ENCODE measurements at places on chromosomes 3 and 15.

- DNase-seq: no peak
Observed at GRCh38 chr15:77032647-77033416, 37.9 kb downstream of the PSTPIP1 start.

DNA sequence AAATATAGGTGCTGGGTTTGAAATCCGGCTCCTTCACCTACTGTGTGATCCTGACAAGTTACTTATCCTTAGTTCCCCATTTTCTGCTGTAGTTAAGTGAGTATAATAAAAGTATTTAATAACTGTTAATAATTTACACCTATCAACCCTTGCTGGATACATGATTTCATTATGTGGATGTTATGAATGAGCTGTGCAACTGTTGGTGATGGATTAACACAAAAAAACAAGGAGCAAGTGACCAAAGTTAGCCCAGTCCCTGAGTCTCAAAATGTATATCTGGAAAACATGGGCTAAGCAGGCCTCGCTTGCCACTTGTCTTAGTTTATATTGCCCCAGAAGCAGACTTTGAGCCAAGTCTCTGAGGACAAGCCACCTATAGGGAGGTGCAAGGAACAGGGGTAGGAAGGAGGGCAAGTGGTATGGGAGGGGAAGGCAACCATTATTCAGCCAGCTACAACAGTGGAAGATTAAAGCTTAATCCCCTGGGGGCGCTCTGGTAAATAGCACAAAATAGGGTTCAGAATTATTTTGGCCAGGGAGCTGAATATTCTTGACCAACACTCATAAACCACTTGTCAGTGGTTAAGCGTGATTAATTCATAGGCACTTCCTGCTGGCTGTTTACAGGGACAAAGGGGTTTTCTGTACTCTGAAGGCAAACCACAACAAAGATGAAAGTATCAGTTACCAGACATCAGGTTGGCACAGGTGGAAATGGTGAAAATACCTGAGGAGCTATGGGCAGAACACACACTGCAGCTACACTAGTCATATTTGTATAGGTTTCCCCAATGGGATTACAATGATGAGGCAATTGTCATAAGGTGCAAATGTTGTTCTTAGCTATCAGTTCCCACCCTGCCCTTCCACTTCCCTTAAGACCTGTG is 76.2 kb downstream of the TRIM42 start:
- no peak for DNase-seq

GRCh38 chr15:68833700-68834331 is 13.1 kb upstream of the ANP32A start:
- no peak for DNase-seq

DNA sequence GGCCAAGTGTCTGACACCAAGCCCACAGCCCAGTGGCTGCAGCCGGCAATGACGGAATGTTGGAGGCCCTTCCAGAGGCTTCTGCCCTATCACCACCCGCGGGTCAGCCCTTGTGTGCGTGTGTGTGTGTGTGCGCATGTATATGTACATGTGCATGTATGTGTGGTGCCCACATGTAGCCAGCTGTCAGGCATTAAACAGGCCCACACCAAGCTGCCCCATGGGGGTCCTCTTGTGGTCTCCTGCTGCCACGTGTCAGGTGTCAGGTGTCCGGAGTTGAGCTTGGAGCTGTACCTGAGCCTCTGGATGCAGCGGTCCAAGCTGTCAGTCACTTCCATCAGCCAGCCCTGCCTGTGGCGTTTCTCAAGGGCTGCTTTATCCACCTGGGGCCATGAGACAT is 13.9 kb downstream of the UROC1 start:
- DNase-seq: no peak

DNA sequence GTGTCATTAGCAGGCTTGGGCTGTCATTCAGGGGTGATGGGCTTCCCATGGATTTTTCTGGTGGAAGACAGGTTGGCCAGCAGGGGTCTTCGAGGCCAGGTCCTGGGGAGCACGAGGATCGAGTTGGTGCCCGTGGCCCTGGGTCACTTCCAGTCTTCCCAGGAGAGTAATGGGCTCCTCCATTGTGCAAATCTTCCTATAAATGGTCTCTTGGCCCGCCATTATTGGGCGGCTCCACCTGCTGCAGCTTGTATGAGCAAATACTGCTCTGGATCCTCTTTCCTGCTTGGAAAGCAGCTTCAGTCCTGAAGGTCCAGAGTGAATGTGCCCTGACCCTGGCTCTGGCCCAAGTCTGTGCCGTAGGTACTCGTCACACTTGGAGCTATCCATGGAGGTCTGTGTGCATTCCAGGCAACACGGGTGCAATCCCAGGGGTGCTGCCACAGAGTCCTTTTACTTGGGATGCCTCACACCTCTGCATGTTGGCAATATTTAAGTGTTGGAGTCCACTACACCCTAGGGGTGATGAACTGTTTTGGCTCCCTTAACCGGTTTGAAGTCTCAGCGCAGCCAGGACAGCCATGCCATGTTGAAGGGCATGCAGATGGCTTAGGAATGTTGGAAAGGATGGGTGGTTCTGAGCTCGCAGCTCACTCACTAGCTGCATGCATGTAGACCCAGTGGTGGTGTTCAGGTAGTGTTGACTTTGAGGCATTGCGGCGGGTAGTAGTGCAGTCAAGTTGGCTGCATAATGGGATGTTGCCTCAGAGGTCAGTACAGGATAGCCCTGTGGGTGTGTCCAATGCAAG is 97.6 kb downstream of the SNRPN start:
- DNase-seq: no peak

DNA sequence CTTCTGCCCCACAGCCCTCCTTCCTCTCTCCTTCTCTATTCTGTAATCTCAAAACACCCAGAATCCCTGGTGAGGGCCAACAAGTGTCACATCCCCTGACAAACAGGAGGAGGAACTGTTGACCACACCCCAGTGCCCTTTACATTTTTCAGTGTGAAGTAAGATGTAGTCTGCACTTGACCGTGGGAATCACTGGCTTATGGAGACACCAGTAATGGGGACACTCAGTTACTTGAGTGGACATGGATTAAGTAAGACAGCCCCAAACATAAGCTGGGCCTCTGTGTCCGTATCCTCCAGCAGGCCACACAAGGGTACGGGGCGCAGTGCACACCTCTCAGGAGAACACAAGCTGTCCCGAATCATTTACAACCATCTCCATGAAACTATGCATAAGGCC is 28.4 kb upstream of the LIMD1 start:
- no peak for DNase-seq

DNA sequence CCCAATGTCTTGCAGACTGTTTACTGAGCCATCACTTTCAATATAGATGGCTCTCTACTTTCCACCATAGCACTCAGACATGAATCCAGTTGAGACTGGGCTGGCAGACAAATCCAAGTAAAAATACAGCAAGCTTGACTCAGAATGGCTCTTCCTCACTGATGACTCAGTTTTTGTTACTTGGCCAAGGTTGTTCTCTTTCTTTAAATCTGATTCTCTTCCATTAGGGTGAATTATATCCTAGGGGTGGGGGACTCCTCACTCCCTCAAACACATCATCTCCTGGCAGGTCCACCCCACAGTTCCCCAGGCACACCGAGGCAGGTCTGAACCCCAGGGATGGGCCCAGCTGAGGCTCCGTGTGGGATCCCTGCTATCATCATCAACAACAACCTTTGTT is 157.9 kb downstream of the MEX3B start:
- DNase-seq: peak; percentile 64

- DNase-seq: no peak
Observed at GRCh38 chr3:138771585-138771984, 63.1 kb downstream of the PIK3CB start.

- no peak for DNase-seq
Observed at GRCh38 chr15:74555192-74555591, 14.2 kb downstream of the ARID3B start.

All from RWPE1 (cell line).